ENCODE measurements at places on chromosomes 1 and 21. TPM values are rescaled to one million over a fixed set of nuclear protein-coding genes. Genes with fewer than 3 reads are reported as not detected.
A peak's percentile ranks its signal among the peaks of the same experiment; 100 is the strongest.

The CD52 gene
- 13.1 TPM for total RNA-seq

DNA sequence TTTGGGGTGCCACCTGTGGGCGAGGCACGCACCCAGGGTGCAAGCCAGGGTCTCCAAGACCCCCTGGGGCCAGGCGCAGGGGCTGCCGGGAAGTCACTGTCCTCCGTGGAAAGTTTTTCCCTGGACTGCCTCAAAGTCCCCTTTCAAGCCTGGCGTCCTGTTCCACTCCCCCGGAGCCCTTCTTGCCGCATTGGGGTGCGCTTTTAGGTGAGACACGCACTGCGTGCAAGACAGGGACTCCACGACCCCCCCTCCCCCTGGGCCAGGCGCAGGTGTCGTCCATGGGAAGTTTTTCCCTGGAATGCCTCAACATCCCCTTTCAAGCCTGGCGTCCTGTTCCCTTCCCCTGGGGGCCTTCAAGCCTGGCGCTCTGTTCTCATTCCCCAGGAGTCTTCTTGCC is 137.1 kb downstream of the LIPI start:
- no peak for DNase-seq

- DNase-seq: no peak
These were observed 20.8 kb upstream of the ZNF362 start for GRCh38 chr1:33235521-33235920.

DNA sequence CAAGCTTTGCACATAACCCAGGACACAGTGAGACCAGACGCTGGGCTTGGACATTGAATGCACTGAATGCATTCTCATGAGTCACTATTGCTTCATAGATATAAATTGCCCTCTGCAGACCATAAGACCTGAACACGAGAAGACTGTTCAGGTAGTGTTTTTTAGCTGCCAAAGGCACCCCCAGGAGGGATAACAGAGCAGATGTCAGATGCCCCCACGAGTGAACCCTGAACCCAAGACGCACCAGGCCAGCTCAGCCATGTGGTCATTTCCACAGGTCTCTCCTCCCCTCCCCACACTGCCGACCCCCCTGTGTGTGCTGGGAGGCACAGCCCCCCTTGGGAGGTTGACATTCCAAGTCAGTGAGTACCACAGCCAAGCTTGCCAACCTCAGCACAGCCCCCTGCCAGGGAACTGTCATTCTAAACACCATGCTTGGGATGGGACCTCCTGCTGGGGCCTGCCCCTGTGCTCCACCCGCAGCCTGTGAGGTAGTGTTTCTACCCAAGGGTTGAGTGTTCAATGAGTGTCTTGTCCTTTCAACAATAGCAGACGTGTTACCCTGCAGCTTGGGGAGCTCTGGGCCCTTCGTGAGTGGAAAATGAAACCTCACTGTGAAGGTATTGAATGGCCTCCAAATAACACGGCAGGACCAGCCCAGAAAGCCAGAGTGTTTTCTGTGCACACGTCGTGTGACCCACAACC is 68.2 kb downstream of the PSMG1 start:
- DNase-seq: no peak

DNA sequence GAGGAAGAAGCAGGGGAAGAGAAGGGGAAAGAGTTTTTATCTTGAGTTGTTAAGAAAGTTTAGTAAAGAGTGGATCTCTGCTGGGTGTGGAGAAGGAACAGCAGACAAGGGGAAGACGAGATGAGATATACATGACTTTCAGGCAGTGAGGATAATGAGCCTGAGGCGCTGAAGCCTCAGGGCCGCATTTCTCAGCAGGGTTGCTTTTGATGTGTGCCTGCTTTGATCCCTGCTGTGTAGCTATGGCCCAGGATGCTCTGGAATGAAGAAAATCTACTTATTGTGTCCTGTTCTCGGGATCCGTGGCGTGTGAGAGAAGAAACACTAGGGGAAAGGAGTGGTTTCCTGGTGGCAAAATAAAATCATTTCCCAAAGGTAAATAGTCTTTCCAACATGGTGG is 15.1 kb upstream of the RPE65 start:
- no peak for DNase-seq

GRCh38 chr1:210233495-210234328 is 1.1 kb downstream of the SERTAD4 start:
- DNase-seq: peak; percentile 74

DNA sequence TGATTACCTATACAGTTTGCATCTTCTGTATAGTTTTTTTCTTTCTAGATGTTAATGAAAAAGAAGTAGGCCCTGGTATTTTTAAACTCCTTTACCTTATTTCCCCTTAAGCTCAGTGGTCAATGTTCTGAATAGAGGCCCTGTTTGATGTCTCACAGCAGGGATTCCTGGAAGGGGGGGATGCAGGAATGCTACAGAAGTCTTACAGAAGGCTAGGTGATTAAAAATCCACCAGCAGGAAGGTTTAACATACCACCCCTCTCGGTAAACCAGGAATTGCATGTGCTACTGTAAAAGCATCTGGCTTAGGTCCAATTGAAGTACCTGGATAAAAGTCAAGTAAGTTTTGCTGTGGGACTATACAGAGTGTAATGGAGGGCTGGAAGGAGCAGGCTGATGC is 78.3 kb downstream of the NOS1AP start:
- no peak for DNase-seq

GRCh38 chr21:26437326-26438009 is 135.6 kb downstream of the CYYR1 start:
- no peak for DNase-seq

Measured in mucosa of descending colon (tissue), 3 donors.